NCI-H82 (cell line): ENCODE measurements at places on chromosomes 13 and 19.
A peak's percentile ranks its signal among the peaks of the same experiment; 100 is the strongest.

GRCh38 chr19:35879770-35880317 is 11.5 kb downstream of the APLP1 start:
- DNase-seq, result peak; percentile 91

GRCh38 chr13:78299832-78300623 is 303.3 kb downstream of the POU4F1 start:
- DNase-seq, result no peak

DNA sequence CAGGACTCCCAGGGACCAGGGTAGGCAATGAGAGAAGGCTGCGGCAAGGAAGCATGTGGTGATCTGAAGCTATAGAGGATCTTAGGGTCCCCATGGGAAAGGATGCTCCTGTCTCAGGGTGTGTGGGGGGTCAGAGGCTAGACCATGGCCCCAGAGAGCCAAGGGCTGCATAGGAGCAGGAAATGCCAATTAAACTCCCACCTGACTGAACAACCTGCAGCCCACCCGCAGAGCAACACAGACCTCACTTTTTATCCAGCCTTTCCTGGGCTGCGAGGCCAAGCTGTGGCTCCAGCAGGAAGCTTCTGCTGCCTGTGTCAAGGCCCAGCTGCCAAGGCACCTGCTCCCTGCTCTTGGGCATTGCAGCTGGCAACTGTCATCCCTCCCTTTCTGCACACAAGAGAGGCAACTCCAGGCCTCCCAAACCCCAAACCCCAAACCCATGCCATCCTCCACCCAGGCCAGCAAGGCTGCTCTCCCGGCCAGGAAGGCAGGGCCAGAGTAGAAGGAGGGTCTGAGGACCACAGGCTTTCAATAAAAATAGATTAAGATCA is 290.1 kb downstream of the FOXO1 start:
- DNase-seq, result no peak

- DNase-seq, result no peak
These were observed 19.0 kb downstream of the NUMBL start for GRCh38 chr19:40671404-40671803.

- peak; percentile 49 for DNase-seq
These were observed 1.9 kb downstream of the GTPBP3 start for GRCh38 chr19:17339088-17339741.

GRCh38 chr19:1313695-1314613 is 28.3 kb downstream of the EFNA2 start:
- peak; percentile 24 for DNase-seq

GRCh38 chr19:2716275-2716650 is 4.9 kb downstream of the DIRAS1 start:
- DNase-seq, result no peak

DNA sequence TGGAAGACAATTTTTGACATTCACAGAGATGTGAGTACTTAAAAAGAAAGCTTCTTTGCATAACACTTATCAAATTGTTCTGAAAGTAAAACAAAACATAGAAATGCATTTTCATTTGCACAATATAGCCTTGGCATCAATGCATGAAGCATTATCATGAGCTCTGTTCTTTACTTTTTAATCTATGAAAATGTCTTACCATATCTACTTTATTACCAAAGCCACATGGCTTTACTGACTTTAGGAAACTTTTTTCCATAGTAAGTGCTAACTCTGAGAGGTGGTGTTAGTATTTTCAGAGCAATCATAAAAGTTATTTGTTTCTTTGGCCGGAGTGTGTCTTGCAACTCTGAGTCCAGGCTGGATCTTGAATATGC is 10.5 kb downstream of the TNFRSF19 start:
- no peak for DNase-seq

- DNase-seq, result no peak
These were observed 390.4 kb downstream of the RFC3 start for GRCh38 chr13:34208336-34208735.

- no peak for DNase-seq
These were observed 34.9 kb downstream of the TNFSF13B start for GRCh38 chr13:108304170-108305016.

DNA sequence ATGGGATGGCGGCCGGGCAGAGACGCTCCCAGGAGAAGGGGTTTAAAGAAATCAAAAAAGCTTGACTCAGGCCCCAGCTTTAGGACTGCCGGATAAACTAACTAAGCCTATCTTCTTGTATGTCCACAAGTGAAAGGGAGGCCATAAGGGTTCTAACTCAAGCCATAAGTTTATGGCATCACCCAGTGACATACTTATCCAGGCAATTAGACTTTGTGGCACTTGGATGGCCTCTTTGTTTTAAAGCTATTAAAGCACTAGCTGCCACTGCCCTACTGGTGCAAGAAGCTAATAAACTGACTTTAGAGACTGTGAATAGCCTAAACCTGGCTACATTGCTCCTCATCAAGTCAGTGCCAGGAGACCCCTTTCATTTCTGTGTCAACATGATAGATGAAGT is 102.0 kb downstream of the ZNF429 start:
- peak; percentile 6 for DNase-seq

DNA sequence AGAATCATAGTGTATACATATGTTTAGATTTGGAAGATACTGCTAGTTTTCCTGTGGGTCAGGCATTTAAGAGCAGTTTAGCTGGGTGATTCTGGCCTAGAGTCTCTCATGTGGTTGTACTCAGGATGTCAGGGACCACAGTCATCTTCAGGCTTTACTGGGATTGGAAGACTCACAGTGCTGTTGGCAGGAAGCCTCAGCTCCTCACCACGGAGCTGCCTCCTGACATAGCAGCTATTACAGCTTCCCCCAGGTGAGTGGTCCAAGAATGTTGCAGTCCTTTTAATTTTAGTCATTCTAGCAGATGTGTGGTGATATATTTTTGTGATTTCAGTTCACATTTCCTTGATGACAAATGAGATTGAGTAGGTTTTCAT is 16.9 kb upstream of the GPR18 start:
- no peak for DNase-seq

DNA sequence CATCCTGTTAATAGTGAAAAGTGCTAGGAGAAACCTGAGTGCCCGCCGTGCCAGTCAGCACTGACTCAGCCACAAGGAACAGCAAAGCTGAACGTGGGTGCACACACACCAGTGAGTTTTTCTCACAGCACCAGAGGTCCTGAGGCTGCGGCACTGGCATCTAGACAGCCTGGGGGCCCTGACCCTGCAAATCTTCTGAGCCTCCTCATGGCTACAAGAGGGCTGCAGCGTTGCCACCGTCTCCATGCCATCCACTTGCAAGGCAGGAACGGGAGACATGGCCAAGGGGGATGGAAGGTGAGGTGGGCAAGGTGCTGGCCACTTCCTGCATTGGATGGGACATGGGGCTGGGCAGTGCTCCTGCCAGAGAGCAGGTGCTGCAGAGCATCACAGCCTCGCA is 211.2 kb upstream of the SOX1 start:
- no peak for DNase-seq

GRCh38 chr19:10701955-10702525 is 801 bp downstream of the QTRT1 start:
- peak; percentile 86 for DNase-seq

- DNase-seq, result no peak
These were observed 28.0 kb downstream of the WDR88 start for GRCh38 chr19:33159893-33160292.

GRCh38 chr19:5778402-5778801 is 6.1 kb downstream of the PRR22 start:
- DNase-seq, result no peak

- no peak for DNase-seq
These were observed 214.1 kb downstream of the COL4A1 start for GRCh38 chr13:110092831-110093247.

- no peak for DNase-seq
These were observed 11.6 kb upstream of the SAMD1 start for GRCh38 chr19:14102102-14102696.

DNA sequence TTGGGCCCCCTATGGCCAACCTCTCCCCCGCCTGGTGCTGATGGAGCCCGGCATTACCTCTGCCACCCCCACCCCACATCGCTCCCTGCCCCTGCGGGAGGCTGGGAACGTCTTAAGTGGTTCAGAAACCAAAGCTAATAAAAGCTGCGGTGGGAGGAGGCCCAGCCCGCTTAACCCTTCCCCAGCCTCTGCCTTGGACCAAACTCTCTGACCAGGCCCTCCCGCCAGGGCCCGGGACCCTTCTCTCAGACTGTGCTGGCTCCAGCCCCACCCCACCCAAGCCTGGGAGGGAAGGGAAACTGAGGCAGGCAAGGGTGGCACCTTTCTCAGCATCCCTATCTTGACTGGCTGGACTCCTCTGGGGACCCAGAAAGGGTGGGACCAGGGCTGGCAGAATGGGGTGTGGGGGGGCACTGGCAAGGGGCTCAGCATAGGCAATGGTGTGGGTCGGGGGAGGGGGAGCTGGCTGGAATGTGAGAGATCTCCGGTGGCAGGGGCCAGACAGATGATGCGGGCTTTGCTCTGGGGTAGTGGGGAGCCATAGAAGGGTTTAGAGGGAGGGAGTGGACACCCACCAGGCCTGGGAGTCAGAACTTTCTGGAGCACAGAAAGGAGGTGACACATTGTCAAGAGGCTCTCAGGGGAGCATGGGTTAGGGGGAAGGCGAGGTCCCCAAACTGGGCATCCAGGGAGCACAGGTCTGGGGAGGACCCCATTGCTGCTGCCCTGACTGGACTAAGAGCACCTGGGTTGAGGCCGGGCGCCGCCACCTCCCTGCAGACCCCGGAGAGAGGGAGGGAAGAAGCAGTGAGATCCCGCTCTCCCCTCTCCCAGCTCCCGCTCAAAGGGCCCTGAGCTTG is 21.9 kb downstream of the SMIM24 start:
- DNase-seq, result no peak

DNA sequence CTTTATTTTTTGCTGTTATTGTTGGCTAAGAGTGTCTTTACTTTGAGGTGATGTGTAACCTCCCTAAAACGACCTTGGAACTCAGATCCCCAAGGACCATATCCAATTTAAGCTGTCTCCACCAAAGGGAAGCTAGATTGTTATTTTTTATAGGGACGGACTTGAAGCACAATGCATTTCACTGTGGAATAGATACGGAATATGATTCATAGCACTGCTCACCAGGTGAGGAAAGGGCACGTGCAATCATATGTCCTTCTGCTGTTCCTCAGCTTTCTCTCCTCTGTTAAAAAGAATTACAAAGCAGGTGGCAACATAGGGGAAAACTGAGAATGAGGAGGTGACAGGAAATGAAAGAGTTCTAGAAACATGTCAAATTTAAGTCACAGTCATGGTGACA is 679.0 kb downstream of the PCDH9 start:
- DNase-seq, result no peak

GRCh38 chr19:954672-955494 is 29.0 kb downstream of the ARID3A start:
- DNase-seq, result no peak

DNA sequence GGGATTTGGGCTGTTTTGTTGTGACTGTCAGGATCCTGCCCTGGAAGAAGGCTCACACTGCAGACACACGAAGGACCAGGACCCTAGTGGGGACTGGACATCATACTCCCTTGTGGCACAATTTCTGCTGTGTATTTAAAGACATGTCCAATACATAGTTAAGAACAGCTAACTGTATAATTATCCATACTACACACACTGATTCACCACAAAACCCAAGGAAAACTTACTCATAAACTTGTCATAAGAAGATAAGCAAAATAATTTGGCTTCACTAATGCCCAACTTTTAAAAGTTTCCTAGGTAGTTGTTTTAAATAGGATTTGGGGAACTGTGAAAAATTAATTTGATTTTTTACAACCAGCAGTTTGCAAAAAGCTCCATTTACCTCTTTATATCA is 46.1 kb downstream of the LATS2 start:
- DNase-seq, result no peak

DNA sequence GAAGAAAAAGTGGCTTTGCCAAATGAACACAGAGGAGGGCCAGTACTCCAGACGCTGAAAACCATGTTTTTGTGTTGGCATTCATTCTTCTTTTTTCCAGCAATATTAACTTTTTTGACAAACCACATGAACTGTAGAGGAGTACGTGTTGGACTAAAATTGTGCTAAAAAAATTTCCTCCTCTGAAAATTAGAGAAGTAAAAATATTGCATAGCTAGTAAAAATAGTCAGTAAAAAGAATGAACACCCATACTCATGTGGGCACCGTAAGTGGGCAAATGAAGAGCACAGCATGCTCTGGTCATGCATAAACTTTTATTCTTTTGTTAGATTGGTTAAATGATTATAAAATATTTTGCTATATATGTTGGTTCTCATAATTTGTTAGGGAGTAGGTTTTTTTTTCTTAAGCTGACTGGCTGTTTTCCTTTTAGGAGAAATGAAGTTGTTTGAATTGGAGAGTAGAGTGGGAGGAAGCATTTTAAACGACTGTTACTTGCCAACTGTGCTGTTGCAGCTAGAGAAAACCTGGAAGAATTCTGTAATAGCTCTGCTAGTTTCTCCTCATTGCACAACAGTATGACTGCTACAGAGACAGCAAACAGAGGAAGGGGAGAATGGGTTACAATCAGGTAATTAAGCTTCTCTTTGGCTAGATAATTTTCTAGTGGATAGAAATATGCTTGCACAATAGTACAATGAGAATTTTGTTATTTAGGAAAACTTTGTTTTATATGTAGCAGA is 222.4 kb downstream of the KCTD12 start:
- no peak for DNase-seq

DNA sequence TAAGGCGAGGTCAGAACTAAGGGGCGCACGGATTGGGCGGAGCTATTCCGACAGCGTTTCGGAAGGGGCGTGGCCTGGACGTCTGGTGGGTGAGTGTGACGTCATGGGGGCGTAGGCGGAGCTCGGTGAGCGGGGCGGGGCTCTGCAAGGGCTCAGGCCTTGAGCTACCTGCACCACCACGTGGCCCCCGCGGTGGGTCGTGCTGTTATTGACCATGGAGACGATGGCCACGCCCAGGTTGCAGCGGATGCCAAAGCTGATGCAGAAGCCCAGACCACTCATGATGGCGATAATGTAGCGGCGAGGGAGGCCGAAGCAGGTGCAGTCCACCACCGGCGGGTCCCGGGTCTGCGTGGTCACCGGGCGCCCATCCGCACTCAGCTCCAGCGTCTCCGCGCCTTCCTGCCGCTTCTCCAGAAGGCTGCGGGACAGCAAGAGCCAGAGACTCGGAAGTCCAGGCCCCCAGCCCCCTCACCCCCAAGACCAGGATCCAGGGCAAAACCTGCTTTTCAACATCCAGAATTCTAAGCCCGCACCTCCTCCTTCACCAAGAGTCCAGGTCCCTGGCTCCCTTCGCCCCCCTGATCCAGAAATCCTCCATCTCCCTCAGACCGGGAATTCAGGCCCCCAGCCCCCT is 4.8 kb downstream of the SLC17A7 start:
- DNase-seq, result no peak

GRCh38 chr19:33535226-33535625 is 13.6 kb upstream of the PEPD start:
- no peak for DNase-seq
